ENCODE measurements at places on chromosomes 7 and 10.

DNA sequence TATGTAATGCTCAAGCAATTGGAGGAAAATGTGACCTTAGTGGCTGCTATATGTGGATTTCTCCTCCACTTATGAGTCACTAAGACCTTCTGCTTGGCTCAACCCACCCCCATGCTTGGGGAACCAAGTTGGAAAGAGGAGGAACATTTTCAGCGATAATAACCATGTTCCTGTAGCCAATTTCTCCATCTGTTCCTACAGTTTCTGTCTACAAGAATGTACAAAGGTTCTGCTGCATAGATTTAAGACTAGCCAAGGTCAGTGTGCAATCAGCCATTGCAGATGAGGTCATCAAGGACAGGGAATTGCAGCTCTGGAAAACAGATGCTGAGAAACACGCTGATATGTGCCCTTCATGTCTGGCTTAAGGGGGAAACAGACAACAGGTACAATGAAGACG is 5.6 kb upstream of the NRCAM start:
- no peaks in the 10 kb centered on the region for H3K27me3 ChIP-seq
- H3K4me3 ChIP-seq = no peak overlapping the region
- H3K36me3 ChIP-seq = no peaks in the 10 kb centered on the region
- DNase-seq = peak; percentile 22
- peaks cover 8% of the 10 kb centered on the region for H3K4me1 ChIP-seq

- H3K4me1 ChIP-seq = peaks cover 7% of the 10 kb centered on the region
- no peak overlapping the region for H3K27ac ChIP-seq
- no peak overlapping the region for H3K4me3 ChIP-seq
- H3K27me3 ChIP-seq = no peaks in the 10 kb centered on the region
- DNase-seq = no peak
Observed at GRCh38 chr7:20240080-20240926, 23.1 kb upstream of the MACC1 start.

DNA sequence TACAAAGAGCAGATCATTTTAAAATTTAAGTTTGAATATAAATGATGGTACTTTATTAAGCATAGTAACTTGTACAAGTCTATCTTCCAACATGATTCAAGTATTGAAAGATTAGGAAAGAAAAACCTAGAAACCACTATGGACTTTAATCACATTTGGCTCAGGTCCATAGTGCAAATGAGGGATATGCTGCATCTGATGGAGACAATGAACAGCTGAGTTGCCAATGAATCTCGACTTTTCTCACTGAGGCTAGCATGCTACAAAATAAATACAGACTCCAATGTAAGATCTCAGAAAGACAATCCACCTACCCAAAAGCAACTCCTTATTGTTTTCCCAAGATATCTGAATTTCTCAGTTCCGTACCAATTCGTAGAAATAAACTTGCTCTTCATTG is 89.8 kb downstream of the SEMA3A start:
- no peak overlapping the region for H3K4me3 ChIP-seq
- H3K27me3 ChIP-seq = no peaks in the 10 kb centered on the region
- DNase-seq = no peak
- H3K27ac ChIP-seq = no peak overlapping the region
- H3K4me1 ChIP-seq = no peaks in the 10 kb centered on the region
- H3K36me3 ChIP-seq = no peaks in the 10 kb centered on the region

DNA sequence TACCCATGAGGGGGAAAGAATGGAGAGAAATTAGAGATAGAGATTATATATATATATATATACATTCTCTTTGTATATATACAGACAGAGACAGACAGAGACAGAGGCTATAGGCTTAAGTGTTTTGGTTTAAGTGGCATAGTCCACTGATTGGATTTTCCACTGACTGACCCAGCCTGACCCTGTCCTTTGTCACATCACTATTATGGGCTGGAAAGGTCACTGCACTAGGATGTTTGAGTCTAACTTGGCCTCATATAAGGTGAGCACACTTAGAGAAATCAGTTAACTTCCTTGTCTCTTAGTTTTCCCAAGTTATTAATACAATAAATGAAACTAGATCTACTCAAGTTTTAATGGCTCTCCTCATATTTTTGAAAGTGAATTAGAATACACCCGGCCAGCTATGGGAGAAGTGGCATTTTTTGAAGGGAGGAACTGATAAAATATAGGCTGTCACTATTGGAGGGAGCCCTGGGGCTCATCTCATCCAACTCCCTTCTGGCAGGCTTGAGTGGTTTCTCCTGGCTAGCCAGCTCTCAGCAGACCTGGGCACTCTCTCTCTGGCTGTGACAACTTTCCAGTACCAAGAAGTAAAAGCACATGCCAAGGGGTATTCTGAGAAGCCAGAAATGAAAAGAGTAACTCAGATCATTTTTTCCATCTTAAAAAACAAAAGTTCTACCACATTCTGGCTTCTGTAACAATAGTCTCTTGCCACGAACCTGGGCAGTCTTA is 455.6 kb upstream of the ANKRD30A start:
- no peak for DNase-seq
- H3K4me3 ChIP-seq = no peak overlapping the region
- H3K27ac ChIP-seq = no peak overlapping the region
- no peaks in the 10 kb centered on the region for H3K4me1 ChIP-seq
- no peaks in the 10 kb centered on the region for H3K36me3 ChIP-seq

DNA sequence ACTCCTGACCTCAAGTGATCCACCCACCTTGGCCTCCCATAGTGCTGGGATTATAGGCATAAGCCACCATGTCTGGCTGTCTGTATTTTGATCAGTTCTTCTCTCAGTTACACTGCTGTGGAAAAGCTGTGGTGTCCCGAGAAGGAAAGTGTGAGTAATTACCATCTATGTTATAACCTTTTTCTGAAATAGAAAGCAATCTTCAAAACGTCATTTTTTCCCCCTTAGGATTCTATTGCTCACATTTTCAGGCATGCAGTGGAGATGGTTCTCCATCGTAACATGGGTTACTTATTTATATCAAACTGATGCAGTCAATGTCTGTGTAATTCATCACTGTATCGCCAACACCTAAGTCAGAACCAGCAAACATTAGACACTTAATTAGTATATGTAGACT is 103.5 kb upstream of the FAM3C start:
- H3K36me3 ChIP-seq = no peaks in the 10 kb centered on the region
- DNase-seq = no peak
- no peaks in the 10 kb centered on the region for H3K4me1 ChIP-seq
- H3K27me3 ChIP-seq = no peaks in the 10 kb centered on the region

All from pancreas (tissue), 10 donors.